Vagina (tissue), 2 donors: ENCODE measurements at places on chromosomes 6 and 20.

DNA sequence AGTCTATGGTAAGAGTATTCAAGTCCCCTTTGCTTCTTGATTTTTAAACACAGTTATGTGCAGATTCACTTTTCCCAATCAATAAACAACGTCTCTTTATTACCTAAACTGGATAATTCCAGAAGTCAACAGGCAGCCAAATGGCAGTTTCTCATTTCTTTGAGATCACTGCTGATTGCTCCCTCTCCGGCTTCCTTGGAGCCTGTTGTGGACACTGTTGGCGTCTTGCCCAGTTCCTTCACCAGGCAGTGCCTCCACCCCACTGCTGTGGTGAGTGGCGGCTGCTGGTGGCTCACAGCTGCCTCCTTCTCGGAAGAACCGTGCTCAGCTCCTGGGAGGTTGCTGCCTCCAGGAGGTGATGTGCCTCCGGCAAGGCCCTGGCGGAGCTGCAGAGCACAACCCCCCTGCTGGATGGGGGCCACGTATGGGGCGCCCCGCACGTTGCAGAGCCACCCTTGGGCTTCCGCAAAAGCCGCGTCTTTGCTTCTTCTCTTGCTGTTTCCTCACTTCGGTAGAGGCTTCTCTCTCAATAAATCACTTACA is 105.1 kb upstream of the CNKSR3 start:
- DNase-seq, result no peak

DNA sequence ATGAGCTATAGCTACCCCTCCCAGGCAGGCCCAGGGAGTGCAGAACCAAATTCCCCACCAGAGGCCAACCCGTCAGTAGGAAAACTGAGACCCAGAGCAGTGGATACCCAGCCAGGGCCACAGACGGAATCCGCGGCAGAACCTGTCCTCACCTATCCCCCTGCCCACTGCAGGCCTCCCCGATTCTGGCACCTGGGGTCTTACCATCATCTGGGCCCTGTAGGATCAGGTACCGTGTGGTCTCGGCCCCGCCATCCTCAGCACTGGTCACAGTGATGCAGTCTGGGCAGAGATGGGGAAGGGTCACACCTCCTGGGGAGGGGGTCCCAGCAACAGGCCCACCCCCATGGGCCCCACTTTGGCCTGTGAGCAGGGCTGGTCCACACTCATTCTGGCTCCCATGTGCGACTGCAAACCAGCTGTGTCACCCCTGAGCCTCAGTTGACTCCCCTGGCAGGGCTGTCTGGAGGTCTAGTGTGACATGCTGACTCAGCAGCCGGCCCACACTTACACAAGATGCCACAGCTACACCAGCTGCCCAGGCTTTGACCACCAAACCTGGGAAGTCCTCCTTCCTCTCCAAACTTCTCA is 3.8 kb downstream of the ZNF335 start:
- DNase-seq, result no peak

GRCh38 chr20:24479106-24479505 is 9.7 kb downstream of the SYNDIG1 start:
- no peak for DNase-seq

DNA sequence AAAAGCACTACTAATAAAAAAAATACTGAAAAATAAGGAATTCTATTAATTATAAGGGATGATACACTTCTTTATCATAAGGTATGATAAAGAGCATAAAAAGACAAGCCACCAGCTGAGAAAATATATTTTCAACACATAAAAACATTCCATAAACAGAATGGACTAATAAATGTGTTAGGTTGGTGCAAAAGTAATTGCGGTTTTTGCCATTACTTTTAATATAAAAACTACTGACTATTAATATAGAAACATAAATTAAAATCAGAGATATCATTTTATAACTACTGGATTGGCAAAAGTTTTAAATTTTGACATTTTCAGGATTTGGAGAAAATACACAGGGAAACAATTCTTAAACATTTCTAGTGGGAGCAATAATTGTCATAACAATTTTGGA is 37.1 kb upstream of the FKBP1C start:
- no peak for DNase-seq

GRCh38 chr6:41579088-41579610 is 33.0 kb downstream of the FOXP4 start:
- DNase-seq, result no peak
